ENCODE measurements at places on chromosomes 6 and 20.

GRCh38 chr6:134750669-134751068 lies 199.2 kb downstream of the ALDH8A1 start:
- DNase-seq: peak; percentile 33

GRCh38 chr20:290084-290831 lies at the start of gene C20orf96:
Gene C20orf96, minus strand, starts transcription at chr20:290750. Its CDS starts 140 bp downstream, at chr20:290610.
- DNase-seq: peak; percentile 83

DNA sequence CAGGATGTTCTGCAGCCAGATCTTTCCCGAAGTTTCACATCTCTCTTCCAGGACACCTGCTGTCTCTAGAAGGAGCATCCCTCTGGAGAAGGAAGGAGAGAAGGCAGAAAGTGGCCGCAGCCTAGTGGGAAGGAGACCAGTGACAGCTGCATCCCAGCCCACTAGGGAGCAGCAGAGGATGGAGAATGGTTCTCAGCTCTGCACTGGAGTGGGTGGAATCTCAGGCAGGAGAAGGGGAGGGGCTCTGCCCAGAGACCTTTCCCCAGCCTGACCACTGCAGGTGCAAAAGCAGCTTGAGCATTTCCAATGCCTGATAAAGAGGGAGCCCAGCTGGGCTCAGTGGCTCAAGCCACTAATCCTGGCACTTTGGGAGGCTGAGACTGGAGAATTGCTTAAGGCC lies 32.3 kb downstream of the NCR2 start:
- DNase-seq: peak; percentile 22

DNA sequence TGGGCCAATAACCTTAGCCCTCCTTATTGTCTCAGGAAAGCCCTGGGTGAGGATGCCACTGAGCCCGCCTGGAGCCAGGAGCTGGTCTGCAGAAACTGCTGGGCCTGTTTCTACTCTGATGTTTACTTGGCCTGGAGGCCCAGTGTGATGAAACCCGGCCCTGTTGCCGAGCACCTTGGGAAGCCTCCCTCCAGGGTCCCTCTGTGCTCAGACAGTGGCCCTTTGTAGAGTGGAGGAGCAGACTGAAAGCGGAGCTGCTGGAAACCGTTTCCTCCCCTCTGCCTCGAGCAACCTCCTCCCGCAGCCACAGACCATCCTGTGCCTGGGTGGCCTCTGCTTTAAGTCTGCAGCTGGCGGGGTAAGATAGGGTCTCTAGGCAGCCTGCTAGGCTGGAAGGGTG lies 84.1 kb upstream of the EPB41L1 start:
- no peak for DNase-seq

DNA sequence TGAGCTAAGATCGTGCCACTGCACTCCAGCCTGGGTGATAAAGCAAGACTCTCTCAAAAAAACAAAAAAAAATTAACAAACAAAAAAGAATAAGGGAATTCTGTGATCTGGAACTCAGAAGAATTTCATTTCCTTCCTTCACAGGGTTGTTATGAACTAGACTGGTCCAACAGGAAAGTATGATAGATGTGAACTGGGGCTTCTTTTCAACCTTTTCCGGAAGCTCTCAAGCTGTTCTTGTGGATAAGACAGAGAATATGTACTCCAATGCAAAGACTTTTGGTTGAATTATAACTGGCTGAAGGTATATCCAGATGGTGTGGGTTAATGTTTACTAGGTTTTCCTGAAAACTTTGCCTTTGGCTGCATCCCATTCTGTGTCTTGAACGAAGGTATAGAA lies 5.3 kb downstream of the RNF8 start:
- DNase-seq: no peak

- no peak for DNase-seq
These were observed 53.3 kb upstream of the NCOA3 start for GRCh38 chr20:47448429-47448828.

DNA sequence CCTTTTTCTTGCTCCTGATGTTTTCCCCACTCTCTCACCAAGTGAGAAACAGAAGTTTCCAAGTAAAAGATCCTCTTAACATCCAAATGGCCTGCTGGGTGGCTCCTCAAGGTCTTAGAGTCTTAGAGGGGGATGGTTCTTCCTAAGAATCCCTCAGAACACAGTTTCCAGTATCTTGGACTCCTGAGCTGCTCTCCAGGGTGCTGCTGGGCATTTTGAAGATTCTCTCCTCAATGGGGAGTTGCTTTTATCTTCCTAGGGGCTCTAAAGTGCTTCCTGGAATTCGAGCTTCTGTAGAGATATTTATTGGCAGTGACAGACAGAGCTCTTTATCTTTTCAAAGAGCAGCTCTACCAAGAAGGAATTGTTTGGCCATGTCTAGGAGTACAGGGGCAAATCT lies 70.8 kb upstream of the SLC35B3 start:
- no peak for DNase-seq

DNA sequence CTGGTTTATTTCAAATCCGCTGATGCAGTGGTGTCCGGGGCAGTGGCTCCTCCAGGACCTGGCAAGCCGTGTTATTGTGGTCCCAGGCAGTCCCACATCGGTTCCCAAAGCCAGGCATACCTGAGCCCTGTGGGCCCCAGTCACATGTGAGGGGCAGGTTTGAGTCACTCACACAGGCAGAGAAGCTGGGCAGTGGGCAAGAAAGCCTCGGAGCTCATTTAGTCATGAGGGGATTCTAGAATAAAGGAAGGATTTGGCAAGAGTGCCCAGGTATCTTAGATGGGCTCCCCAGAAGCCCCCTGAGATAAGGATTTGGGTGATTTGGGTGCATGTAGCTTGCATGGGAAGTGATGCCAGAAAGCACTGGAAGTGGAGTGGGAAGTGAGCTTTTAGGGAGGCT lies 37.3 kb downstream of the SYNDIG1 start:
- DNase-seq: no peak

- no peak for DNase-seq
These were observed 258.5 kb downstream of the HACE1 start for GRCh38 chr6:104601131-104601651.

DNA sequence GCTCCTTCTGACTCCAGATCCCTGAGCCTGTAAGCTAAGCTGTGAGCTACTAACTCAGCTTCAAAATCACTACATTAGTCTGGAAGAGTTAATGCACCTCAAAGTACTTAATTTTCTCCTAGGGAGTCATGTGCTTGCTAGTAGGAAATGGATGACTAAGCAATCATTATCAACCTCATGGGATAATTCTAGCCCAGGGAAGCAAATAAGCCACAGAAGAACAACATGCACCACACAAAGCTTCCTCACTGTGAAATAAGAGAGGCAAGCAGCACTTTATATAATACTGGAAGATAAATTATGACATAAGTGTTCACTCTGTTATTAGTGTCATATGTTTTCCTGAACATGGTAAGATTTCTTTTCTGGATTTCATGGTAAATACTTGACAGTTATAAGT lies 57.9 kb upstream of the RCAN2 start:
- DNase-seq: no peak
